Colonic mucosa (tissue), 4 donors: ENCODE measurements at places on chromosomes 6 and 20.

DNA sequence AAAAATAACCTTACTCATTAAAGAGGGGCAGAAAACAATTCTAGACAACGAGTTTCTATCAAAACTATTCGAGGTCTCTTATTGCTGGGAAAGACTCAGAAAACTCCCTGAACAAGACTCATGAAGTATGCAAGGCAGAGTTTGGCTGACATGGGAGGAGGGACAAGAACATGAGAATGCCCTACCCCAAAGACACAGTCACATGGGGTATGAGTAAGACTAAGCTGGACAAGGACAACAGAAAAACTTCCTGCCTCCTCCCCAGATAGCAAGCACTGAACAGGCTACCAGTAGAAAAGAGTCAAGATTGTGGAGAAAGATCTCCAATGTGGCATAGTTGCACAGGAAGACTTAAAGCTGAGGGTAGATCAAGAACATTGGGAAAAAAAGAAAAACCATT is 39.7 kb upstream of the PHIP start:
- no peak for DNase-seq

GRCh38 chr20:43960231-43960630 is 45.6 kb downstream of the TOX2 start:
- no peak for DNase-seq

GRCh38 chr20:17897566-17898307 is 70.9 kb downstream of the SNX5 start:
- no peak for DNase-seq

- DNase-seq: no peak
Observed at GRCh38 chr6:5203546-5203945, 57.2 kb downstream of the LYRM4 start.

DNA sequence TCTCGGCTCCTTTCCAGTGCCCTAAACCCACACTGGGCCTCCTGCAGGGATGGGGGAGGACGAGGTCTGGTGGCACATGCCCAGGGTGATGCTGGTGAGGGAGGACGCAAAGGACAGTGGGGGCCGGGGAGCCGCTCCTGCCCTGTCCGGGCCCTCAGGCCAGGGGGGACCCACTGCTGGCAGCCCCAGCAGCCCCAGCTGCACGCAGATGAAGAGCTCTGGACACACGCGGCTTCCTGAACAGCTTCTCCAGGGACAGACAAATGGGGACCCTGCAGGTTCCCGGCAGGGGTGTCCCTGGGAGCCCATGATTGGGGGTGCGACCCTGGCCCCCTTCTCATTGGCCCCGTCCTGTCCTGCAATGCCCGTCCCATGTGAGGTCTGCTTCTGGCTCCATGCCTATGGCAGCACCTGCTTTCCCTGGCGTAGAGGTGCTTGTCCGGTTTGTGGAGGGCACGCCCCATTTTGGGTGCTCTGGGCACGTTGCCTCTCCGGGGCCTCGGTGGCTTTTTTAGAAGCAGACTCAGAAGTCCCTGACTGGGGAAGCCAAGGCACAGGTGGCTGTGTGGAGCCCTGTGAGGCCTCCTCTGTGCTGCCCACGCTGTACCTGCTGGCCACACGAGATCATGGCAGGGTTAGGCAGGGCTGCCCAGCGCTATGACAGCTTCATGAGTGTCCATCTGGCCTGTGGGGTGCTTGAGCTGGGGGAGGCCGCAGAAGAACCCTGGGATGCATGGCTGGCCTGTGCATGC is 15.4 kb upstream of the TNFRSF6B start:
- DNase-seq: no peak
